ENCODE measurements at places on chromosomes 12 and 14.

DNA sequence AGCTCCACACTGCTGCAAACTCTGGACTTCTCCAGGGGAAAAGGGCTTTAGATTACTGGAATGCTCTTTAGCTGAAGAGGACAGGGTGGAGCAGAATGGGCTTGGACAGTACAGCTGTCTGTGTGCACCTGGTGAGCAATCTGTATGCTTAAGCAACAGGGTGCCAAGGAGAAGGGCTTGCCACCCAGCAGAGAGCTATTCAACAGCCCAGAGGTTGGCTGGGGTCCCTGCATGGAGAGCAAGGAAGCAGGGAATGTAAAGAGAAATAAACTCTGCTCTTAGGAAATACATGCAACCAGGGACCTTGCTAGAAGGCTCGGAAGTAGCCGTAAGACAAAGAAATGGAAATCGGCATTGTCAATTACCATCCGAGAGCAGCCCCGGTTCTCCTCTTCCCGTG lies 53.0 kb upstream of the CORO1C start:
- DNase-seq = no peak

DNA sequence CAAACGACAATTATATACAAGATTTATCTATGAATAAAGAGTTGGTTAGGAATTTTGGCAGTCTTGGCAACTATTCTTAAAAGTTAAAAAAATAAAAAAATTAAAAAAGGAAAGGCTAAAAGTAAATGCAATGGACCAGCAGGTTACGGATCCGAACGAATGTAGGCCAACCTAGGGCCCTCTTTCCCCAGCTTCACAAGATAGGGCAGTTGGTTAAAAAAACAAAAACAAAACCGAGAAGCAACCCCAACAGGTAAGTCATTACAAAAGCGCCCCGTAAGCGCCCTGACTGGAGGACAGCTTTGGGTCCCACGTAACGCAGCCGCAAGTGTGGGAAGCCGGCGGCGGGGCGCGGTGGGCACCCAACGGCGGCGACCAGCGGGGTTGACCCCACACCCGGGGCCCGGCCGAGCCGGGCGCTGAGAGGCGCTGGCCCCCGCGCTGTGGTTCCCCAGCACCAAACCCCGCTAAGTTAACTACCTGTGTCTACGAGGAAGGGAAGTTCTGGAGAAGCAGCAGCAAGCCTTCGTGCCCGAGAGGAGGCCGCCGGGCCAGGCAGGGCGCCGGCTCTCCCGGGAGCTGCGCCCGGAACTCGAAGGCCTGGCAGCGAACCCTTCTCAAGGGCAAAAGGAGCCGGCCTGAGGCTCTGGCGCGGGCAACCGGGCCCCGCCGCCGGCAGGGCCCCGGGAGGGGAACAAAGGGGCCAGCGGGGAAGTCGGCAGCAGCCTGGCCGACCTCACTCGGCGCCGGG lies 882 bp downstream of the HECTD1 start:
- DNase-seq = no peak

DNA sequence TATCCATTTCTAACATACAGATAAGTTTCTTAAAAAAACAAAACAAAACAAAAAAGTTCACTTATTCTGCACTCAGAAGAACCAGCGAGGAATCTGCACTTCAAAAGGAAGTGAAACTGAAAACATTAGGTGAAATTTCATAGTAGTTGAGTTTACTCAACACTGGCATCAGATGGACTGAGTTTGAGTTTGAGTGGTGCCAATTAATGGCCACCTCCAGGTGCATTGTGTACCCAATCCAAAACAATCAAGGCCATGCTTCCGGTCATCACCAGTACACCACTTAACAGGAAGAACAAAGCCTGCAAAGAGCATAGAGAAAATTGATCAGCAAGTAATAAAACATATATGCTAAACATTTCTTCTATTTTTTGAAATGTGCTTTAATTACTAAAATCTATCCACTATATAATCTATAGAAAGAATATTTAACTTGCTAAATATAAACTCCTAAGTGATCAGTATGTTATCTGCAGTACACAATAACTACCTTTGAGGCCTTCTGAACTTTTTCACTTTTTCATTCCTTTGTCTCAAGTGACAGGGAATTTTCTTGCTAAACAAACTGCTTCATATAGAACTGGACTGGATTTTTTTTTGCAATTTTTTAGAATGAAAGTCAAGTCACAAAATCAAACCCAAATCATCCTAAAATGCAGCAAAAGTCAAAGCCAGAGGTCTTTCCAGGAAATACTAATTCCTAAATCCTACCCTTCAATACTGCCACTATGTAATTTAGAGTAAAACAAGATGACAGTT lies 11.5 kb downstream of the SLC38A2 start:
- no peak for DNase-seq

DNA sequence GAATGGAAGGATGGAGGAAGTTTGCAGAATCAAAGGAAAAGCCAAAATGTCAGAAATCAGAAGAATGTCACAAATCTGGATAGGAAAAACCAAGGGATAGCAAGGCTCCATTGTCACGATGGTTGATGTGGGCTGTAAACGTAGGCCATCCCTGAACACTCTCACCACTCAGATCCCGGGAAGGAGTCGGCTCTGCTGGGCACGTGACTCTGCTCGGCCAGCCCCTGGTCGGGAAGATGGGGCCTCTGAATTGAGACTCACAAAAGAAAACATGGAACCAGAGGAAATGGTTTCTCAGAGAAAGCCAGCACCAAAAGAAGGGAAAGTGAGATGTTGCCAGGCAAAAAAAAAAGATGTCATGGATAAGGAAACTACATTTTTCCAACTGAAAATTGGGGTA lies 26.2 kb downstream of the TCP11L2 start:
- no peak for DNase-seq

DNA sequence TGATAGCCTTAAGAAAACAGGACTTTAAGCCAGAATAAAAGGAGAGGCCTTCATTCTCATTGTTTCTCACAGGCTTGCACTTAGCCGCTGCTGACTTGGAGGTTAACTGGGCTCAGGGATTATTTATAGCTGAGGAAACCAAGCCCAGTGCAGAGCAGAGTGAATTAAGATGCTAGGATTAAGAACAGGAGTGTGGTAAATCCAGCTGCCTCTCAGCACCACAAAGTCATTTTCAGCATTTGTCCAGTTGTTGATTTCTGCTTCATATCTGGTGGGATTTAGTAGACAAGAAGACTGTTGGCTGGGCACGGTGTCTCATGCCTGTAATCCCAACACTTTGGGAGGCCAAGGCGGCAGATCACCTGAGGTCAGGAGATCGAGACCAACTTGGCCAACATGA lies 14.3 kb upstream of the KRT73 start:
- DNase-seq = no peak

DNA sequence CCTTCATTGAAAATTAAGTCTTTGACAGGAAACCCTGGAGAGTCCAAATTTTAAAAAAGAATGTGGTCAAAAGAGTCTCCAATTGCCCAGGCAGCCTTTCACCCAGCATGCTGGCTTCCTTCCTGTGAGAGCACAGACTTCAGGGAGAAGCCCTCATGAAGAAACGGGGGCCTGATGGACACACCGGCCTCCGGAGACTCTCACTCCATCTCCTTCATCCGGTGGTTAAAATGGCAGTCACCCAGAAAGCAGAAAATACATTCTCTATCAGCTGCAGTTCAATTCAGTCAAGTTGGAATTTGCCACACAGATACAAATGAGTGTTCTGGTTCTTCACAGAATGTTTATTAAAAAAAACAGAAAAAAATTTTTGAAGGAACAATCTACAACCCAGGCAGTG lies 56.5 kb downstream of the CPM start:
- no peak for DNase-seq

- no peak for DNase-seq
These were observed 6.0 kb downstream of the EXOC3L4 start for GRCh38 chr14:103100281-103101121.

- peak; percentile 93 for DNase-seq
These were observed at the start of gene NR4A1 for GRCh38 chr12:52050758-52051541. NR4A1 (plus strand) TSS chr12:52051442; CDS start chr12:52054329, 2,887 bp downstream.

DNA sequence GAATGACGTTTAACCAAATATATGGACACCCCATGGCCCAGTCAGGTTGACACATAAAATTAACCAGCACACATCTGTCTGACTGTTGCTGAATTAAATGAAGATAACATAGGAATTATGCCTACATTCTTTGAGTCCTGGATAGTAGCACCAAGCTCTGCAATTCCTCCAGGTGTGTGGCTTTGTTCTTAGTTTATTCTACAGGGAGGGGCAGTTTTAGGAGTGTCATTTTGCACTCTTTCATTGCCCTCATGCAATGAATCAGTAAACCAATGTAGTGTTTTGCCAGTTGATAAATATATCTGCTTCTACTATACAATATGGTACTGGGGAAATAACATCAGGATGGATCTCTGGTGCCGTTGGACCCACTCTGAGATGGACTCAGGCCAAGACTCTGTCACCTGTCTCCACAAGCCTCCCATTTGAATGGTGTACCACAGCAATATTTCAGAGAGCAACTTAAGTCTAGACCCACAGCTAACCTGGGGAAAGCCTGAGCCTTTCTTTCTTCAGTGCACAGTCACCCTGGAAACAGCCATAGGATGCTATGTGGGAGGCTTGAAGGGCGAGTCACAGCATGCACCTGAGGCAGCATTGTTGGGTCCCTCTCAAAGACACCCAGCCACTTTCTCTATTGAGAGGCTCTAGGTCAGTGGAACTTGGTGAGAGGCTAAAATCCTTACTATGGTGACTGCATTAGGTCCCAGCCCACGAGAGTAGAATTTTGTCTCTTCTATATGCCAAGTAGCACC lies 73.2 kb downstream of the ANO4 start:
- no peak for DNase-seq

GRCh38 chr14:75141967-75142366 lies 15.1 kb upstream of the NEK9 start:
- DNase-seq = peak; percentile 36

DNA sequence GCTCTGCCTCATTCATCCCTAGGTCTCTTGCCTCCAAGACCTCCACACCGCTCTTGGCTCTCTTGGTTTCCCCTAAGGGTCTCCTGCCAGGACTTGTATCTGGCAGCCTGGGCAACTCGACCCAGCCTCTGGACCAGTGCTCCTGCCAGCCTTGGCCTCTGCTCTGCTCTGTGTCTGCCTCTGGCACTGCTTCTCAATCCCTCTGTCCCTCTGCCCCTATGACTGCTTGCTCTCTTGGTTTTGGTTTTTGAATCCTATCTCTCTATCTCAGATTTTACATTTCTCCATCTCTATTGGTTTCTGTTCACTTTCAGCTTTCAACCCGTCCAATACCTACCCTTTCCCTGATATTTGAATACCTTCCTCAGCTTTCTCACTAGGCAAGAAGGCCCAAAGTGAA lies 6.3 kb downstream of the ITGA5 start:
- DNase-seq = no peak

DNA sequence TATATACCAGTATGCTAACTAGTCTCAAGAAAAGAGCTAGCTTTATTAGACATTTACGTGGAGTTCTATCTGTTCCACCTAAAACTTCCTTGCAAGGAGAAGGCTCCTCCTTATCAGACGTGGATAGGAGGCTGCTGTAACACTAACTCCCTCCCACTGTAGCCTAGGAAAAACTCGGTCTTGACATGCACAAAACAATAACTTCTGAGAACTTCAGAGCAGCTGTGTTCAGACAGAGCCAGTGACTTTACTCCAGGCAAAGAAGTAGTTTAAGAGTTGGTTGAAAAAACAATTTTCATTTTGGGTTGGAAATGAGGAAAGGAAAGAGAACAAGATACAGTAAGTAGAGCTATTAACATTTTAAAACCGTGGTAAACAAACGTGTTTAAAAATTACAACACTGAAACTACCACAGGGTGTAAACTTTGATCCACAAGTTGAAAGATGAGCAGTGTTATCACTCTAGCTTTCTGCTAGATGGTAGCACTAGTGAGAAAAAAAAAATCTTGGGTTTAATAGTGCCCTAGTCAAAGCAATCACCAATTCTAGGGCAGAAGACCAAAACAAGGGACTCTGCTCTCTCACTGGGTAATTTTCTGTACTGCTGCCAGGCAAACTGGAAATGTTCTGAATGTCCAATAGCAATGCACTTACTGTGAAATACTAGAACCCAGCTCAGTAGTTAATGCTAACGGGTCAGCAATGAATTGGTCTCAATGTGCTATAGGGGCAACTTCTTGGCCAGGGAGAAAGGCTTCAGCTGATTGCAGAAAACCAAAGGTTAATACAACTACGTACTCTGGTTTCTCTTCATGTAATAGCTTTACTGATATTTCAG lies 2.4 kb downstream of the ATF7 start:
- DNase-seq = peak; percentile 45

GRCh38 chr12:47652521-47653234 lies 53.2 kb downstream of the RPAP3 start:
- DNase-seq = peak; percentile 5

- DNase-seq = peak; percentile 76
These were observed 24.0 kb downstream of the TTC9 start for GRCh38 chr14:70665448-70666360.

GRCh38 chr14:28757786-28758185 lies 8.8 kb upstream of the FOXG1 start:
- no peak for DNase-seq

DNA sequence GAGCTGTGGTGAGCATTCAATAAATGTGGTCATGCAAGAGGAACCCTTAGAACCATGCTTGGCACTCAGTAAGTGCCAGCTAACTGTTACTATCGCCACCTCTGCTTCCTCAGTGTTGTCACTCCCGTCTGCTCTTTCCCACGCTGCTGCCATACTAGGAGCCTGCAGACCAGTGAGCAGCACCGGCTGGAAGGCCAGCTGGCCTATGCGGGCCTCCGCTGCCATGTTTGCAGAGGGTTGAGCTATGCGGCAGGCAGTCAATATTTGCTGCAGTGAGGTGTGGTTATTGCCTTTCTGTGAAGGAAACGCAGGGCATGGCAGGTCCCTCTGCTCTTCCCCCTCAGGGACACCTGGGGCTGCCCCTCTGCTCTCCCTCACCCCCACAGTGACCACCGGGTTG lies 13.0 kb downstream of the KMT5A start:
- DNase-seq = peak; percentile 35

- DNase-seq = no peak
These were observed 119.3 kb downstream of the DAD1 start for GRCh38 chr14:22469538-22470303.

DNA sequence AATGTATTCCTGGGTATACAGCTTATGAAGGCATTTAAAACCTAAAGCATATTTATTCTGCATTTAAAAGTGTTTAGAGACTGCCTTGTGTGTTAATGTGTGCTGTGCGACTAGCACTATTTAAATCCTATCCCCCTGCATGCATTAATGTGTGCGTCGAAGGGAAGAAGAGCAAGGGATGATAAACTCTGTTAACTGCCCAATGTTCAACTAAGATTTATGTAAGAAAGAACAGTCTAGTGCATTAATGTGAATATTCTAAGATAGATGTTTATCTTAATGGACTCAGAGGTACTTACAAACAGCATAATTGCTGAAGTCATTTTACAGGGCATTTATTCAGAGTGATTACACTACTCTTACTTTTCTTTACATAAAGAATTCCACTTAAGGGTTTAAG lies 424.8 kb downstream of the DIO2 start:
- no peak for DNase-seq

GRCh38 chr14:24308342-24309124 lies 756 bp upstream of the CIDEB start:
- no peak for DNase-seq

GRCh38 chr14:23877111-23877510 lies 76.5 kb upstream of the DHRS4 start:
- DNase-seq = no peak
